ENCODE measurements at places on chromosomes 11 and 22. TPM values are rescaled to one million over a fixed set of nuclear protein-coding genes. Genes with fewer than 3 reads are reported as not detected.

The PNPLA3 gene
- not detected for total RNA-seq

The GAS2L1 gene
- 11.9 TPM for total RNA-seq

The PRRG4 gene
- 0.47 TPM for total RNA-seq

The NXPE1 gene
- not detected for total RNA-seq

The PRR5L gene
- 2.9 TPM for total RNA-seq

The RIMBP3B gene
- not detected for total RNA-seq

The CXCR5 gene
- total RNA-seq, result not detected

The RBMXL2 gene
- not detected for total RNA-seq

The PRPF19 gene
- 44.6 TPM for total RNA-seq

The MCHR1 gene
- 0.26 TPM for total RNA-seq

- DNase-seq, result no peak
These were observed 50.5 kb upstream of the ZBED5 start for GRCh38 chr11:10908215-10908951.

DNA sequence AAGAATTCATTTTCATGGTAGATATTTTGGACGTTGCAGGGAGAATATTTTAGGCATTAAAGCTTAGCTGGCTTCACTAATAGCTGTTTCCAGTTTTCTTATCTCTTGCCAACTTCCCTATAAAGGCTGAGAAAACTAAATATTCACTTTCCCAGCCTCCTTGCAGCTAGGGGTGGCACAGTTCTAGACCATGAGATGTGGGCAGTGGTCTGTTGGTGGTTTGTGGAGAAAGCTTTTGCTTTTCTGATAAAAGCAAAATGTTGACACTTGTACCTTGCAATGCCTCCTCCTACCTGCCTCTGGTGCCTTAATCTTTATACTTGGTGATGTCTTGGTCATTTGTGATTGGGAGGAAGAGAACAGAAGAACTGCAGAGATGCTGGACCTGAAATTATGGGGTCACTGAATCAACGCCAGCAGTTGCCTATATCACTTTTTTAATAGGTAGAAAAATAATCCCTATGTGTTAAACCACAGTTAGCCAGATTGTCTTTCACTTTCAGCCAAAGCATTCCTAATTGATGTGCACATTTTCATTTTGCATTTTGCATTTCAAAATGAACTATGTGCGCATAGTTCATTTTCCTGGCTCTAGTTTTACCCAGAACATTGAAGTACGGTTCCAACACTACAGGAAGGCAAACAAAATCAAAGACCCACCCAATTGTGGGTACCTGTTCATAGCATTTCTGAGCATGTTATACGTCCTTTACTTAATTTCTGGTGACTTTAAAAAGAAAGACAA, 24.9 kb upstream of the ABTB2 start:
- DNase-seq, result no peak

- no peak for DNase-seq
These were observed 30.3 kb downstream of the RIC3 start for GRCh38 chr11:8138526-8138925.

DNA sequence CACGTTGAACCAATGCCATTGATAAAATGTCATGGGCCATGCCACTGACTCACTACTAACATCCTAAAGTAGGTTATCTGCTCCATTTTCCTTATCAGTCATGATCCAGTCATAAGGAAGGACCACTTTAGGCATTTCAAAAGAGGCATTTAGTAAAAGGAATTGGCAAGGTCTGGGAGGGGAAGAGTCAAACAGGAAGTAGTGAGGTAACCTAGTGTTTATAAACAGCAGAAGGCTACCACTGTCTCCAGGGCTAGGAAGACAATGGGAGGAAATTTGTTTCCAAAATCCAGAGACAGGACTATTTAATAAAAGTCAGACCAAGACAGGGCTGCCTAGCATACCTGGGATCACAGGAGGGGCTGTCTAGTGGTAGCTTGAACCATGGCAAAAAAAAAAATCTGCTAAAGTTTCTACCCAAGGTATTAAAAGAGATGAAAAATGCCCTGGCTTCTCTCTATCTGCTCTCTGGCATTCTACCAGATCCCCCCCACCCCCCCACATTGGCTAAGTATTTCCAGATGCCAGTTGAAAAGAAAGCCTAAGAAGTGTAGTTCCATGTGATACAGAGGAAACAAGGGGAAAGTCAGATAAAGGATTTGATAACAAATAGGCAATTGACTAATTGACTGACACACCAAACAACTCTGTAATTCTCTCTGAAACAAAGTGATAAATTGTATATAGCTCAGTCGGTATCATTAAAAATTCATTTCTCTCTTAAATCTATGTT, 50.4 kb upstream of the C11orf87 start:
- DNase-seq, result no peak

- no peak for DNase-seq
These were observed 128.1 kb upstream of the E2F8 start for GRCh38 chr11:19368726-19369375.

DNA sequence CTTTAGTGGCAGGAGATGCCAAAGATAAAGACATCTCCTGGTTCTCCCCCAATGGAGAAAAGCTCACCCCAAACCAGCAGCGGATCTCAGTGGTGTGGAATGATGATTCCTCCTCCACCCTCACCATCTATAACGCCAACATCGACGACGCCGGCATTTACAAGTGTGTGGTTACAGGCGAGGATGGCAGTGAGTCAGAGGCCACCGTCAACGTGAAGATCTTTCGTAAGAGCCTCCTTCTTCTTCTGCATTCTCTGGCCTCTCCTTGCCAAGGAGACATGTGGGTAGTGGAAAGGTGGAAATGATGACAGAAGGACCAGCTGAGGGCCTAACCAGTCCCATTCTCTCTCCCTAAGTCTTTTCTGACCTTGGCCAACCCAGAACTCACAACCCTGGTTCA, 110.1 kb upstream of the TTC12 start:
- DNase-seq, result no peak

DNA sequence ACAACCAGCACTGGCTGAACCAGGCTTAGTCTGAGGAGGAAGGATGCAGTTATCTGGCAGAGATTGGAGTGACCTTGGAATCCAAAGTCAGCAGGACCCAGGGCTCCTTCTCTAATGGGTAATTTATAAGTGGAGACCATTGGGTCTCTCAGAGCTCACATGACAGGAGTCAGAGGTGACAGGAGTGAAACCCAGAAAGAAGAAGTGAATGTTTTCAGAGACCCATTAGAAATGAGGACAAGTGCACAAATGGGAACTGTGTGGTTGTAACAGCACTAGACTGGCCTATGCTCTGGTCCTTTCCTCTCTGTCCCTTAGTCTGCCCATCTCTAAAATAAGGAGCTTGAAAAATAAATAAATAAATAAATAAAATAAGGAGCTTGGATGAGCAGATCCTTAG, 107.4 kb downstream of the SERGEF start:
- DNase-seq, result no peak

- DNase-seq, result no peak
These were observed 1.9 kb downstream of the CDON start for GRCh38 chr11:126060757-126061171.

DNA sequence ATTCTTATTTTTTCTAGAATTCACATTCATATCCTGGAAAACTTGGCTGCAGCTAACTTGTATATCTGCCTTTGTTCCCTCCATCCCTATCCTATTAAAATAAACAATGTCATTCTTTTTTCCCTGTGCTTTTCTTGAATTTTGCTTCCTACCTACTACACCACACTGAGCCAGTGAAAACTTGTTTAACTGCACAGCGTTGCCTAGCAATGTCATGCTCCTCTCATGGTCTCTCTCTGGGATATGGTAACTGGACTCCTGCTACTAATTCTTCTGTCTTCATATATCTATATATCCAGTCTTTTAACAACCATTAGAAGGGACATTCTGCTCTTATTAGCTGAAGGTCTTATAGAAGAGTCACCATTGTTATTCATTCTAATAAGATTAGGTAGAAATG, 434.4 kb downstream of the METTL15 start:
- no peak for DNase-seq

DNA sequence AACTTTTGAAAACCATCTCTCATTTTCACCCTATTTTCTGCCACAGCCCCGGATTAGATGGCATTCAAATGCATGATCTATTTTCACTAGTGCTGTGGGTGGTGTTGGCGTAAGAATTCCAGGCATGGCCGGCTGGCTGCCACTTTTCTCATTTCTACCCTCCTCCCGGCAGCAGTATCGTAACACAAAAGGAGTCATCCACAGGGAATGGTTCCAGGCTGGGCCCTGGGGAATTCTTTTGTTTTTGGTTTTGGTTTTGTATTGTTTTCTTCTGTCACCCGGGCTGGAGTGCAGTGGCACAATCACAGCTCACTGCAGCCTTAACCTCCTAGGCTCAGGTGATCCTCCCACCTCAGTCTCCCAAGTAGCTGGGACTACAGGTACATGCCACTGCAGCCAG, 13.8 kb downstream of the JAML start:
- peak; percentile 46 for DNase-seq

- DNase-seq, result no peak
These were observed 24.5 kb upstream of the GGTLC2 start for GRCh38 chr22:22619765-22620414.

DNA sequence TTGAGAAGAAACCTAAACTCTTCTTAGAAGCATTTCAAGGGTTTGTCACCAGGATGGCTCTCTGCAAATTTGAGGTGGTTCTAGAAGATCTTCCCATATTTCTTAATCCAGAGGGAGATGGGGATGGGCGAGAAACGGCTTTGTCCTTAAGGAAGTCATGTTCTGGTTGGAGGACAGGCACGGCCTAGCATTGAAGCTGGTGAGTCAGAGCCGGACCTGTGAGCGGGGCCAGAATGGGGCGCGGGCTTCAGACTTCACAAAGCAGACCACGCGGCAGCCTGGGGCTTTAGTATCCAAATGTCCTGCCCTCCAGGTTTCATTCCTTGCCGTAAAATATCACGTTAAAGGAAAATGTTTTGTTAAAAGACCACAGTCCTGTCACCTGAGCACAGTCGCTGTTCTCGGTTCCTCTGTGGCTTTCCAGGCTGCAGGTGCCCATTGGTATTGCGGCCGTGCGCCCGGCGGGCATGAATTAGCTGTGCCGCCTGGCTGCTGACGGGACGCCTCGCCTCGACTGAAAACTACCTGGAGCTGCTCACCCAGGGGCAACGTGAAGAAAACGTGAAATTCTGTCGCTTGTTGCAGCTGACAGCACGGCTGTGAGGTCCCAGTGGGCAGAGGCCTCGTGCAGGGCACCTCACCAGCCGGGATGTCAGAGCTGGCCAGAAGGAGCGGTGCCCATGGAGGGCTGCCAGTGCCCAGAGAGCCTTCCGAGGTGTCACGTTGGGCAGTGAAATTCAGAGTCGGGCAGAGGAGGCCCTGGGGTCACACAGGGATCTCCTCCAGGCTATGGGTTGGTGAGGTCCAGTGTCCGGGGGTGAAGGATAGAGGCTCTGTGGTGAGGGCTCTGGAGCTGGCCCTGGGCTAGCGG, 59.0 kb downstream of the LRP5 start:
- DNase-seq, result peak; percentile 69

DNA sequence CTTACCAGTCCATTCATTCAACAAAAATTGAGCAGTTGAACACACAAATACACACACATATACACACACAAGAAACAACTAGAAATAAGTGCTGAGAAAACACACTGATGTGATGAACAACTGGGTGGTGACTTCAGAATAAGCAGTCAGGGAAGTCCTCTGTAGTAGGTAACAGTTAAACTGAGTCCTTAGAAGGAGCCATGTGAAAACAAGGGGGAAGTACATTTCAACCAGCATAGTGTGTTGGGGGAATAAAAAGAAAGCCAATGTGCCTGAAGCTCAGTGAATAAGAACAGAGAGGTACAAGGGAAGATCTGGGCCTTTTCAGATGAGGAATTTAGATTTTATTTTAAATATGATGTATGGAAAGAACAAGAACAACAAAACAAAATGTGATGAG, 6.8 kb upstream of the TMEM123 start:
- DNase-seq, result no peak

DNA sequence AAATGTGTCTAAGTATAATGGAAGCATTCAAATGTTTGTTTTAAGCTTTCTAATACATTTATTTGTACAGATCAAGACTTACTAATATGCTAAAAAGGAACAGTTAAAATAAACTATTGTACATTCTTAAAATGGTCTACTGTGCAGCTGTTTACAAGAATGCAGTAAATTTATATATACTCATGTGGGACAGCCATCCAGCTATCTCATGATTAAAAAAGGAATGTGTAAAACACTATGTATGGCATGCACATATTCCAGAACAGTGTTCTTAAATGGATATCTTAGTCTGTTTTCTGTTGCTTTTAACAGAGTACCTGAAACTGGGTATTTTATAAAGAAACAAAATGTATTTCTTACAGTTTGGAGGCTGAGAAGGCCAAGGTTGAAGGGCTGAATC, 30.2 kb upstream of the CSTF3 start:
- DNase-seq, result no peak

DNA sequence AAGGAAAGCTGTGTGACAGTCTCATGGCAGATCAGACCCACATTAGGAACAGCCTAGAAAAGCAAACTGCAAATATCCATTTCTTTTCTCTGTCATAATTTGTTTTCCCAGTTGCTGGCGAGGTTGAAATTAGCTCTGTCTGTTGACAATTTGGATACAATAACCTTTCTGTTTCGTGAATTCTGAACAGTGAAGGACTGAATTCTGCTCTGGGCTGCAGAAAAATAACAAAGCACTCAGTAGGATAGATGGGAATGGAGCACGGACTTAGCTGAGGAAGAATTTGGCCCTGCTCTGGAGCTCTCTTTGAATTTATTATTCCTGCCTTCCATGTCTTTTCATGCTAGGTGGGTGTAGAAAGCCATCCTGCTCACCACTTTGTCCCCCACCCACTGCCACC, 140.3 kb downstream of the RRAS2 start:
- DNase-seq, result no peak

- no peak for DNase-seq
These were observed 273.9 kb downstream of the RAB38 start for GRCh38 chr11:87901341-87901740.

DNA sequence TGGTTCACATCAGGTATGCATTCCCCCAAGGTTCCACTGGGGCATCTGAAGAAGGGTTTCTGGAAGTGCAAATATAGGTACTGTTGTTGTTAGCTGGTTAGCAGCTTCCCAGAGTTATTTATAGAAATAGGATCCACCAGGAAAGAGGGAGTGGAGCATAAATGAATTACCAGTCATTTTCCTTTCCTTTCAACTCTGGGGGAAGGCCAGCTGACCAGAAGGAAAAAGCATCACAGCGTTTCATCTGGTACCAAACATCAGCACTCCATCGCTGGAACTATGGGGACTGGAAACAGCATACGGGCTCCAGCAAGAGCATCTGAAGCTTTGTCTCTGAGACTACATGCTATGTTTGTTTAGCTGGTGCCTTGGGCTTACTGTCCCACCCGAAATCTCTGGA, 378.2 kb upstream of the NARS2 start:
- no peak for DNase-seq

DNA sequence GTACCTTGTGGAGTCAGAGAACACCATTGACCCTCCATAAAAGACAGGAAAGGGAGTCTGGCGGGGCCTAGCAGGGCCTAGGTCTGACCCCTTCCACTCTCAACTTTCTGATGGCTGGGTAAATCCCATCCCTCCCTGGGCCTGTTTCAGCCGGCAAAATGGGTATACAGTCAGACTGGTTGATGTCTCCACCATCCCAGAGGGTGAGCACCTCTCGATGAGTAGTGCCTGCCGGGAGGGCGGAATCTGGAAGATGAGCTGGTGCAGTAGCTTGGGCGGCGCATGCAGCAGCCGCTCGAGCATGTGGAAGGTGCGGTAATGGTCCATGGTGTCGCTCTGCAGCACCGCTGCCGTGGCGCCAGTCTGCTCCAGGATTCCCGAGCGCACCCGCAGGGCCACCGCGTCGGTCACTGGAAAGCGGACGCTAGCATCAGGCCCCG, 528 bp downstream of the FIBP start:
- no peak for DNase-seq
